Mucosa of gallbladder (tissue), 1 donor: ENCODE measurements at places on chromosomes 1 and 21. TPM values are rescaled to one million over a fixed set of nuclear protein-coding genes. Genes with fewer than 3 reads are reported as not detected.

DNA sequence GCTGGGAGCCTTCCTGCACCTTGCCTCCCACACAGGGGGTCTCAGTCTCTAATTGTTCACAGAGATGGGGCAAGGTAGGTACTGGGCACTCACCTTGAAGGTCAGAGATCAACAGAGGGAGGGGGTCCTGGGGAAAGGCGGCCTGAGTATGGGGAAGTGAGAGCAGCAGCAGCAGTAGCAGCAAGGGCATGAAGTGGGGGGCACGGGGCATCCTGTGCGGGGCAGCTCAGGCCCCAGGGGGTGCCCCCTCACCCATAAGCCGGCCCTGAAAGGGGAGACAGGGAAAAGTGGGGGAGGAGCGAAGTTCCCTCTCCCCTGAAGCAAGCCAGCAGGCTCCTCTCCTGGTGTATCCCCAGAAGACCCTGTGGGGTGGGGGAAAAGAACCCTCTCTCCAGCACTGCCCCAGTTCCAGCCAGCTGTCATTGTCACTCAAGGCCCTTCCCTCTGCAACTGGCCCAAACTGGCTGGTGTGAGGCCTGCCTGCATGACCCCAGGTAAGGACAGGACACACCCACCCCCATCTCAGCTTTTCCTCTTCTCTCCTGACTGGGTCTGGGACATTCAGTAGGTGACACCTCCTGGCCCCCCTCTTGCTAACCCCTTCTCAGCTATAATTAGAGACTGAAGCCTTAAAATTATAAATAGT is 3.9 kb downstream of the SEMA6C start:
- DNase-seq = no peak

- no peak for DNase-seq
Observed at GRCh38 chr1:198391393-198392020, 149.0 kb downstream of the ATP6V1G3 start.

- DNase-seq = no peak
Observed at GRCh38 chr1:173447224-173447623, 29.9 kb upstream of the PRDX6 start.

GRCh38 chr1:115182012-115182715 is 92.9 kb upstream of the TSPAN2 start:
- no peak for DNase-seq

- DNase-seq = no peak
Observed at GRCh38 chr1:119038363-119038762, 50.2 kb upstream of the TBX15 start.

- DNase-seq = no peak
Observed at GRCh38 chr1:222909586-222909985, 94.7 kb downstream of the DISP1 start.

DNA sequence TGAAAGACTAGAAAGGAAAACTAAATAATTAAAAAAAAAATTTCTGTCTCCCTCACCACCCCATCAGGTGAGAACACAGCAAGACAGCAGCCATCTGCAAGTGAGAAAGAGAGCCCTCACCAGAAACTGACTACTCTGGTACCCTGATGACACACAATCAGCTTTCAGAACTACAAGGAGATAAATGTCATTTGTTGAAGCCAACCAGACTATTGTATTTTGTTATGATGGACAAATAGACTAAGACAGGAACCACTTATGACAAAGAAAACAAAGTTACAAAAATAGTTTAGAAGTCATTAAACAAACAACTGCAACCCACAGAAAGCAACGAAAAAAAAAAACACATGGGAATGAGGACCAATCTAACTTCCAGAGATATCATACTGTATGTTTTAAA is 98.3 kb downstream of the FAF1 start:
- no peak for DNase-seq

- no peak for DNase-seq
Observed at GRCh38 chr1:170872663-170873062, 62.7 kb upstream of the MROH9 start.

- no peak for DNase-seq
Observed at GRCh38 chr1:110057963-110058518, 12.4 kb downstream of the ALX3 start.

DNA sequence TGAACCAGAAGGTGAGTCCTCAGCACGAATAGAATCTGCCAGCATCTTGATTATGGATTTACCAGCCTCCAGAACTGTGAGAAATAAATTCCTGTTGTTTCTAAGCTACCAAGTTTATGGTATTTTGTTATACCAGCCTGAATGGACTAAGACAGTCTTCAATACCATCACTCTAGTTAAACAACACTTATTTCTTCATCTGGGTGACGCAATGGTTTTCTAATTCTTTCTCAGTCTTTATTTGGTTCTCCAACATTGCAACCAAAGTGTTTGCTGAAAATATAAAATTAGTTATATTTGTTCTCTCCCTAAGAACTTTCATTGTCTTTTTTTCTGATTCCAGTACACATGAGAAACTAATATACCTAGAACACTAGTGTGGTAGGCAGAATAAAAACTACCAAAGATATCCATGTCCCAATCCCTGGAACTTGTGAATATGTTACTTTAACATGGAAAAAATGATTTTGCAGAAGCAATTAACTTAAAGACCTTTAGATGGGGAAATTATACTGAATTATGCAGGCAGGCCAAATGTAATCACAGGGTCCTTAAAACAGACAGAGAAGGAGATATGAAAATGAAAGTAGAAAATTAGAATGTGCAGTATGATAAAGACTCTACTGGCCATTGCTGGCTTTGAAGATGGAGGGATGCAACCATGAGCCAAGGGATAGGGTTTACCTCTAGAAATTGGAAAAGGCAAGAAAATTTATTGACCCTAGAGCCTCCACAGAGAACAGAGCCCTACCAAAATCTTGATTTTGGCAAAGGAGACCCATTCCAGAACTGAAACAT is 1115.1 kb downstream of the PLA2G4A start:
- no peak for DNase-seq

DNA sequence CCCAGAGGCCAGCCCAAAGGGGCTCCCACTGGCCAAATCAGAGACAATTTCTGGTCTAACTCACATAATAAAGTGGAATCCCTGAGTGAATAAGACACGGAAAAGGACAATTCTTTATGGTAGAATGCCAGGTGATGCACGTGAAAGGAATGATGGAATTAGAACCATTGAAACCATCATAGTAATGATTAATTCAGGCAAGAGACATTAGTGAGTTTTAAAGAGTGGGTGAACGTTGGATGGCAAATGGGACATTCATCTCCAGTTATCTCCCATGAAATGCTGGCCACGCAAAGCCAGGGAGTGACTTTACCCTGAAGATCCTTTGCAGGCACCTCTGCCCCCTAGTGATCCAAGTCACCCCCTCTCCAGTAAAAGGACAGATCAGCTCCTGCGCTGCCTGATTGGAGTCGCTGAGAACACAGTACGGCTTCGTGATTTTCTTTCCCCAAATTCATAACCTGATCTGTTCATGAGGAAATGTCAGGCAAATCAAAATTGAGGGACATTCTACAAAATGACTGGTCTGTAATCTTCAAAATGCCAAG is 87.5 kb downstream of the AJAP1 start:
- no peak for DNase-seq

TGFB2 gene
- 10.3 TPM for total RNA-seq

RGS18 gene
- total RNA-seq = 2.4 TPM

ADGRB2 gene
- total RNA-seq = 6.0 TPM

OPRD1 gene
- not detected for total RNA-seq

SHISA4 gene
- 29.4 TPM for total RNA-seq

HTR6 gene
- total RNA-seq = not detected

E2F2 gene
- total RNA-seq = 0.46 TPM
